ENCODE measurements at places on chromosomes 1 and 21.

- no peak for DNase-seq
These were observed 420.9 kb downstream of the KIF26B start for GRCh38 chr1:245575710-245576109.

DNA sequence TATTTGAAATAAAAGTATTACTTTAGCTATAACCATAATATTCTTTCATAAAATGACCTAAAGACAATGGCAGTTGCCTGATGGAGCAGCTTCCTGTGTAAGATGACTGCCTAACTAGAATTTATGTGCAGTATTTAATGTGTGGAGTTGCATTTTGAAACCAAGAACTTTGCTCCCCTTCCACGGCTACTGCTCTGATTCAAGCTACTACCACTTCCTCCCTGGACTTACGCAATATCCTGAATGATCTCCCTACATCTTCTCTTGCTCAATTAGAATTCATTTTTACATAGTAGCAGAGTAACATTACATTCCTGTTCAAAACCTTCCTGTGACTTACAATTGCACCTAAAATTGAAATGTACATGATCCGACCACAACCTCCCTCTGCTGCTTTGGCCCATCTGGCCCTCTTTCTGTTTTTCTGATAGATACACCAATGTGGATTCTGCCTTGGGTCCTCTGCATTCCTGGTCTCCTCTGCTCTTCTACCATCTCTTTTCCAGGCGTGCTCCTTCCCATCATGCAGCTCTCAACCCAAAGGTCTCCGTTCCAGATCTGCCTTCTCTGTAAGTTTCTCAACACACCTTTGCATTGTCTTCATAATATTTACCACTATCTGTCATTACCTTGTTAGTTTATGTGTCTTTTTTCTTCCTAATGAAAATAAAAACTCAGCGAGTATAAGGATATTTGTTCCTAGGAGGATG is 47.4 kb upstream of the USP25 start:
- DNase-seq, result no peak

GRCh38 chr1:57117753-57118152 is 151.9 kb upstream of the C8B start:
- no peak for DNase-seq

GRCh38 chr1:1167841-1168450 is 5.7 kb upstream of the TTLL10 start:
- no peak for DNase-seq

DNA sequence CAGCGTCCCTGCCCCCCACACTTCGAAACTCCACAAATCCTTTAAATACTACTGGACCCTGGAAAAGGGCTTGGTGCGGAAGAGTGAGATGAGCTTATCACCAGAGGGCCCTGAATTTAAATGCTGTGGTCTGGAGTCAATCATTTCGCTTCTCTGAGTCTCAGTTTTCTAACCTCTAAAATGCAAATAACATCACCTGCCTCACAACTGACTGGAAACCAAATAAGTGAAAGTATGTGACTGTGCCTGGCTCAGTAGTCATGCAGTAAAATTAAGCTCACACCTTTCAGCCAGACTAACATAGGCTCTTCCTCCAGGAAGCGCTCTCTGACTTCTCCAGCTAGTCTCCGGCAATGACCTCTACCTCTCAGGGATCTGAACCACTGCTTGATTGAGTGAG is 4.2 kb downstream of the GJA4 start:
- DNase-seq, result no peak

- DNase-seq, result no peak
These were observed 1046.2 kb downstream of the BRINP3 start for GRCh38 chr1:189431447-189431846.

- DNase-seq, result no peak
These were observed 1.0 kb upstream of the TNFSF4 start for GRCh38 chr1:173208146-173208545.

DNA sequence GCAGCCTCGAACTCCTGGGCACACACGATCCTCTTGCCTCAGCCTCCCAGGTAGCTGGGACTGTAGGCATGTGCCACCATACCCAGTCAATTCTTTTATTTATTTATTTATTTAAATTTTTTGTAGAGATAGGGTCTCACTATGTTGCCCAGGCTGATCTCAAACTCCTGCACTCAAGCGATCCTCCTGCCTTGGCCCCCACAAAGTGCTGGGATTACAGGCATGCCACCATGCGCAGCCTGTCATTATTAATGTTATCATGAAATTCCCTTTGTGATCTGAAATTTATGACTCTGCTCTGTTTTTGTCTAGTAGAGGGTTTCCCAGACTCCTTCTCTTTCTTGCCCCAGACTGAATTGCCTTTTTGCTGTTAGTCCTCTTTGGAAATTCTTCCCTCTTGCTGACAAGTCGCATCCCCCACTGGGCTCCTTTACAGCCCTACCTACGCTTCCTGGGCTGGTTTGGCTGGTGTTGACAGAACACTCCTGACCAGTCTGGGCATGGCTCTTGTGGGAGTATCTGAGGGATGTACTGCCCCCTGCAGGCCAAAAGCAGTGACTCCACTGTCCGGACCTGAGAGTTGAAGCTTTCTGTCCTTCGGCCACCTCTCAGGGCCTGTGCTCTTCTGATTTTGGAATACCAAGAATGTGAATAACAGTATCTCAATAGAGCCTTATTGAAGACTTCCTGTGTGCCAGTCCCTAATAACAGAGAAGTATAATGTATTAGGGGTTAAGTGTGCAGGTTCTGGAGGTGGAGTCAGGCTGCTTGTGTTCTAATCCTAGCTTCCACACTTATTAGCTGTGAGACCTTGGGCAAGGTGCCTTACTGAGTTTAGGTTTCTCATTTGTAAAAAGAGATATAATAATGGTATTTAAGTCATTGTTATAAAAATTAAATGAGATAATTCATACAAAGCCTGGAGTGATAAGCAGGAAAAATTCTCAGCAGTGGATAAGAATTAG is 28.2 kb downstream of the TCEANC2 start:
- no peak for DNase-seq

DNA sequence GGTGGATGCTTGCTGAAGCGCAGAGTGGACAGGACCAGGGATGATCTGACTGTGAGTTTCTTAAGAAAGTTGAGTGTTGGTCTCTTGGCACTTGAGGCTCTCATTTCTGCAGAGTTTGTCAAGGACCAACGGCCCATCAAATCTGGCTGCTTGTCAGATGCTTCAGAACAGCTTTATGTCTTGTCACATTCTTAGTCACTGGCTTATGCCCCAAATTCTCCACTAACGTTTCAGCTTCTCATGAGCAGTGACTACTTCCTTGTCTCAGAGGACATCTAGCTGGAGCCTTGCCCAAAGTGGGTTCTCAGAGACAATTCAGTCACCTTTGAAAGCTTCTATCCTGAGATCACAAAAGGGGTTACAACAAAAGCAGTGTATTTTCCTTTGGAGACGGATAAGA is 92.3 kb downstream of the ST6GALNAC5 start:
- no peak for DNase-seq

DNA sequence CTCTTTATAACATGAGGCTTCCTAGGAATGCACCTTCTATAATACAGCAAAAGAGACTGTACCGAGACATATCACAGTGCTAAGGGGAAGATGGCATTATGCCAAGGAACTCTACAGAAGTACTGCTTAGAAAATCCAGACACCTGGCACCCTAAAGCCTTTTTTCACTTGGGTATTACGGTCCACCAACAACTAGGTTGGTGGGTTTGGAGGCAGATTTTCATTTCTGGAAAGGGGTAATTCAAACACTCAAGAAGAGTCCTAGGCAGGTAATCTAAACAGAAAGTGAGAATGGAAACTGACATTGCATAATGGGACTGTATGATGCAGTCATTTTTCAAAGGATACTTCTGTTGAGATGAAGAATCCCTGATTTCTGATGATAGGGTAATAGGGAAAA is 19.6 kb downstream of the SCMH1 start:
- DNase-seq, result no peak

DNA sequence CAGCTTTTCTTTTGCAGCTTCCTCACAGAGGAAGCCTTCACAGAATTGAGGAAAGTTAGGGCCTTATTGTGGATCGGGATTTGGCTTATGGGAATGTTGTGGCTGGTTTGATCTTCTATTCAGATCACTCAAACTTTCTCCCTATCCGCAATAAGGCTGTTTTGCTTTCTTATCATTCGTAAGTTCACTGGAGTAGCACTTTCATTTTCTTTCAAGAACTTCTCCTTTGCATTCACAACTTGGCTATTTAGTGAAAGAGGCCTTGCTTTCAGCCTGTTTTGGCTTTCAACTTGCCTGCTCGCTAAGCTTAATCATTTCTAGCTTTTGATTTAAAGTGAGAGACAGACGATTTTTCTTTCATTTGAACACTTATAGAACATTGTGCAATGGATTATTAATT is 181.9 kb upstream of the B3GALT2 start:
- no peak for DNase-seq

Measured in right renal pelvis (tissue), 4 donors.